Stimulated activated CD8-positive, alpha-beta memory T cell treated with anti-CD3 and anti-CD28 coated beads, Interleukin-4, amount 100 ng/mL, for 1 hour (primary cell): ENCODE measurements at places on chromosomes 6 and 20.

DNA sequence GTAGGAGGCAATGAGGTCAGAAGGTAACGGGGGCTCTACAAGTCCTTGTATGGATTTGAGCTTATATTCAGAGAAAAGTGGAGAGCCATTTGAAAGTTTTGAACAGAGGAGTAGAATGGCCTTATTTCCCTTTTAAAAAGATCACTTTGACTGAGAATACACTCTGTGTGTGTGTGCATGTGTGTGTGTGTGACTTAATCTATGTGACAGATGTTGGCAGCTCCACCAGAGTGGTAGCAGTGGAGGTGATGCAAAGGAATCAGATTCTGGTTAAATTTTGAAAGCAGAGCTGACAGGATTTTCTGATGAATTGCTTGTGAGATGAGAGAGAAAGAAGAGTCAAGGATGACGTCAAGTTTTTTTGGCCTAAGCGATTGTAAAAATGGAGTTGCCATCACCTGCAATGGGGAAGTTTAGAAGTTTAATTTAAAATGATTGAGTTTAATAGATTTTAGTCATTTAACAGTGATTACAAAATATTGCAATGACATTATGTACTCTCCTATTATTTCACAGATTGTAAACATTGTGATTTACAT lies 172.2 kb upstream of the HEY2 start:
- DNase-seq, result no peak

- DNase-seq, result no peak
Observed at GRCh38 chr6:87941556-87942358, 105.9 kb upstream of the SPACA1 start.

- DNase-seq, result no peak
Observed at GRCh38 chr6:5179917-5180316, 80.8 kb downstream of the LYRM4 start.

DNA sequence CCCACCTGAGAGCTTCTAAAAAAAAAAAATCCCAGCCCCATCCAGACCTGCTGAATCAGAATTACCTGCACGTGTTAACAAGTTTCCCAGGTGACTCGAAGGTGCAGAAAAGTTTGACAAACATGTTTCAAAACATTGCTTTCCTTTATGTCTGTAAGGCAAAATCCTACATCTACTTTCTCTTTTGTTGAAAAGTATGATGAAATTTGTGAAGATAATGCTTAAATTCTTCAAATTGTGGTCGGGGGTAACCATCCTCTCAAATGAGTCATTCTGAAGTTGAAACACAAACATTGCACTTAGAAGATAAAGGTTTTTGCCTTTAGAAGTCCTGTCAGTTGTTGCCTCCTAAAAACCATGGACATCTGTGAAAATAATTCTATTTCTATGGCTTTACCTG lies 429.7 kb downstream of the EPHA7 start:
- DNase-seq, result no peak

DNA sequence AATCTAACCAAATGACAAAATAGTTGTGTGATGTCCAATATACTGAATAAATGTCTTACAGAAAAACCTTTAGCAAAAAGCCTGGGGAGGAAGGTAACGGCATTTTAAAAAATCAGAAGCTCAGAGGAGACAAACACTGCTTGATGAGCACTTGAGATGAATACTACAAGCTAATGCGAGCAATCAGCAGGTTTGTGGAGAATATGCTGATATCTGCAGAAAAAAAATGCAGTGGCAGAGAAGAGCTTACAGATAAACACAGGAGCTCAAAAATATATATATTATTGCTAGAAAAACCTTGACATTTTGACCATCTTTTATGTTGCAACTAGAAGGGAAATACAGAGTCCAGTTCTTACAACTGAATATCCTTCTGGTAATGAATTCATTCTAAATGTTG lies 972.7 kb downstream of the KIF16B start:
- DNase-seq, result no peak

DNA sequence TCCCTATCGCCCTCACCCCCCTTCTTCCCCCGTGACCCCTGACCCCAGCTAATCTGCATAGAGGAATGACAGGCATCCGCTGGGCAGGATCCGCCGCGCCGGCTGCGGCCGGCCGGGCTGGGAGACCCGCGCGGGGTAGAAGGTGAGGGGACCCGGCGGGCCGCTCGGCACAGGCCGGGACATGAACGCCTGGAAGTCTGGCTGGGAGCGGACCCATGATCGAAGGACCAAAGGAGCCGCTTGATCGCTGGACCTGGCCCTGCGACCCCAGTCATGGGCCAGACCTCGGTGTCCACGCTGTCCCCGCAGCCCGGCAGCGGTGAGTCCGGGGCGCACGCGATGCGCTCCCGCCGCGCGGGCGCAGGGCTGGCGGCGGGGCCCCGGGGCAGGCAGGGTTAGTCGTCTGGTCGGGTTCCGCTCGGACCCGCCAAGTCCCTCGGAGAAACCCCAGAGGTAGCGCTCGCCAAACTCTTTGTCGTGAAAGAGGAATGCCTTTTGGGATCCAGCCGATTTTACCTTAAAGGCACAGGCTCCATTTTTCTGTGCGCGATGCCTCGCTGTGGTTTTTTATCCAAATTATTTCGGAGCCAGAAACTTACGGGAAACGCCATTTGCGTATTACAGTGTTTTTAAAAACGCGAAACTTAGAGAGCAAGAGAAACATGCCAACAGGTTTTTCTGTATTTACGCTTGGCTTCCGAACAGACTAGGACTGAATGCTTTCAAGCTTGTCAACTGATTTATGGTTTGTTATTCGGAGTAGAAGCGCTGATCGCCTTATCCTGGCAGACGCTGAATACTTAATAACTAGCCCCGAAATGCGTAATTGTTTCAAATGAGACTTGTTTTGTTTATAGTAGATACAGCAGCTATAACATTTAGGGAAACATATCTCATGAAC lies at the start of gene PHACTR2:
Gene PHACTR2 (plus strand): TSS at position 75 of the 901 bp plus-strand sequence. CDS start 199 bp downstream, at position 274.
- DNase-seq, result no peak

GRCh38 chr6:46234156-46234556 lies 63.4 kb upstream of the ENPP5 start:
- DNase-seq, result no peak

DNA sequence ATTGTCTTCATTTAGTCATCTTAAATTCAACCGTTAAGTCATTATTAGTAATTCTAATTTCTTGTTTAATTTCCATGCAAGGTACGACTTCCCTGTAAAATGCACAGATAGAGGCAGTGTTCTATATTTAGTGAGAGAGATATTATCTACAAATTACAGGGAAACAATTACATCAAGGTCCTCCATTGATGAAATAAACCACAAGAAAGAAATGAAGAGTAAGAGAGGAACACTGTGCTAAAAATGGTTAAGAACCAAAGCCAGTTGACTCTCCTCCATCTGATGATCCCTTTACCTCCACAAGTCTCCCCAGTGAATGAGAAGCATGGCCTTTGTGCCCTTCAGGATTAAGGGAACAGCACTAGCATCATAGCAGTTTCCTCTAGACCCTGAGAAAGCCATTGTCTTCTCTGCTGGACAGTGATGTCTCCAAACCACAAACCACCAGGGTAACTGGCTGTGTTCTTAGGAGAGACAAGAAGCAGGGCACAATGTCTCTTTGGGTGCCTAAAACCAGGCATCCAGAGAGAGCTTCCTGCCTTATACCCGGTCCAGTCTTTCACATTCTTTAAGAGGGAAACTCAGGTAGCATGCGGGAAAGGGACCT lies 38.1 kb downstream of the IRF4 start:
- no peak for DNase-seq

- DNase-seq, result no peak
Observed at GRCh38 chr20:32208499-32209154, 947 bp downstream of the POFUT1 start.

GRCh38 chr20:64049878-64050260 lies 430 bp upstream of the SOX18 start:
- no peak for DNase-seq

GRCh38 chr20:39259010-39259803 lies 297.1 kb downstream of the DHX35 start:
- no peak for DNase-seq

GRCh38 chr6:104613416-104614001 lies 246.2 kb downstream of the HACE1 start:
- DNase-seq, result no peak

GRCh38 chr6:103042336-103042735 lies 1648.8 kb downstream of the GRIK2 start:
- DNase-seq, result no peak

- DNase-seq, result no peak
Observed at GRCh38 chr6:157438611-157439111, 57.7 kb downstream of the ZDHHC14 start.

GRCh38 chr6:12577124-12577850 lies 139.3 kb upstream of the PHACTR1 start:
- no peak for DNase-seq

DNA sequence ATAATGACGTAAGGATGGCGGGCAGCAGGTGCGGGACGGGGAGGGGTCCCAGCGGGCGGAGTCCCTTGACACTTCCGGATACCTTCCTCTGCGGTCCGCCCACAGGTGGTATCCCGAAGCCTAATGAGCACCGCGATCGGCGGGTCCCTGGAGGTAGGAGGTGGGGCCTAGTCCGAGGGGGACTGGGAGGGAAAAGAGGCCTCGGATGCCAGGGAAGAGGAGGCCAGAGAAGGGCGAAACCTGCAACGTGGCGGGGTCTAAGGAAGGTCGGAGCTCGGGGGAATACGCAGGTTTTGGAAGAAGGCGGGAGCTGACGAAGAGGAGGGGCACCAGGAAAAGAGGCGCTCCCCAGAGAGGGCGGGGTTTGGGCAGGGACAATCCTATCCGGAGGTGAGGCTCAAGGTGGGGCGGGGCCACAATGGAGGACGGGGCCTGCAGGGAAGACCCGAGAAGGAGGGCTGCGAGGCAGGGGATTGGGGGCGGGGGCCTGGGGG lies 3.7 kb downstream of the PRSS16 start:
- peak; percentile 6 for DNase-seq
